ENCODE measurements at places on chromosomes 11 and 22.

DNA sequence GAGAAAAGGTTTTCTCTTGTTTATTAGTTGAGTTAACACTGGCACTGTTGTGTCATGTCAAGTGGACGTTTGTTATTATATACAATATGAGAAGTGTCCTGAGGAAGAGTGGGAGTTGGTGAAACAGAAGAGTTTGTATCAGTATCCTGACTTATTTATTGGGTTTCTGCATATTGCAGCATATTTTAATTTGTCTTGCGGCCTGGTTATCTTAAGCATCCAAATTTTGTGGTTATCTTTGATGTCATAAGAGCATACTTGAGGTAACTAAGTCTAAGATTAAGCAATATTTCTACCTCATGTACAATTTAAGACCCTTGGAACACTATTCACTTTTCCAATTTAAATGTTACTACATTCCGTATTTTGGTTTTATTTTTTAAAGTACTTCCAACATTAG, 103.5 kb downstream of the DDX10 start:
- DNase-seq, result no peak

DNA sequence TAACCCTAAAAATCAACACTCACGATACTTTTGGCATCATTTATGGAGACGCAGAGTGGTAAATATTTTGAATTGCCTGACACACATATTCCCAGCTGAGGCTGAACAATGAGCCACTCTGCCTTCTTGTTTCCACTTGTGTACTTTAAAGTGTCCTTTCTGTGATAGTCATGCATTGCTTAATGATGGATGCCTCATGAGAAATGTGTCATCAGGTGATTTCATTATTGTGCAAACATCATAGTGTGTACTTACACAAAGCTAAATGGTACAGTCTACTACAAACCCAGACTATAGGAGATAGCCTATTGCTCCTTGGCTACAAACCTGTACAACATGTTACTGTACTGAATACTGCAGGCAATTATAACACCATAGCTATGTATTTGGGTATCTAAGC, 44.2 kb downstream of the MRE11 start:
- DNase-seq, result no peak

DNA sequence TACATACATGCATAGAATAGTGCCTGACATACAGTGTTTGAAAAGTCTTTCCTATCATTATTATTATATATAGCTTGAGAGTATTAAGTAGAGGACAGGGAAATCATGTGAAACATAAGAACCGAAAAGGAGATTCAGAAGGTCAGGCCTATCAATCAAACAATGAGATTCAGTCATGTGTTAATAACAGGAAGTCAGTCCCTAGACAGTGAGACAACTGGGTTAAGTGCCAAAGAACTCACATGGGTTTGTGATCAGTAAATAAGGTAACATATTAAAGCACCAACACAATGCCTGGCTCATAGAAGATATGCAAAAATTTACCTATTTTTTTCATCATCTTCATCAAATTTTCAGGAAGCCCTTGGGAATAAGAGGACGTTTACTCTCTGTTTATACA, 174.3 kb upstream of the FAT3 start:
- no peak for DNase-seq

- no peak for DNase-seq
Measured at GRCh38 chr22:31935961-31936635, 8.2 kb upstream of the YWHAH start.

Data from RPMI8226 (cell line).